ENCODE measurements at places on chromosomes 12 and 14.

DNA sequence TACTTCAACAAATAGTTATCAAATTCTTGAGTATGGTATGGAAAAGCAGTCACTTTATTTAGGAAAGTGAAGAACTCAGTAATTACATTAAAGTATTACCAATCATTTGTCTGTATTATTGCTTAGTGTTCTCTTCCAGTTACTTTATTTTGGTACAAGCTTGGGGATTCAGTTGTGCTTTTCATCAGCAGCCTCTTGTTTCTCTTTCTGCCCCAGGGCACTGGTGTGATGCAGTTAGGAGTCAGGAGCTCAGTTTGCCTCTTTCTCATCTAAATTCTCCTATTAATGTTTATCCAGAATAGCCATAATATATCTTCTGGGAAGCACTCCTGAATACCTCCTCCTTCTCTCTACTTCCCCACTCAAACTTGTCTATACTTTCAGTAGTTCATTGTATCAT, 25.7 kb downstream of the PMCH start:
- DNase-seq = no peak

GRCh38 chr12:65300679-65301349, 22.3 kb downstream of the MSRB3 start:
- no peak for DNase-seq

- DNase-seq = no peak
Measured at GRCh38 chr12:112685321-112685720, 106.2 kb upstream of the RPH3A start.

DNA sequence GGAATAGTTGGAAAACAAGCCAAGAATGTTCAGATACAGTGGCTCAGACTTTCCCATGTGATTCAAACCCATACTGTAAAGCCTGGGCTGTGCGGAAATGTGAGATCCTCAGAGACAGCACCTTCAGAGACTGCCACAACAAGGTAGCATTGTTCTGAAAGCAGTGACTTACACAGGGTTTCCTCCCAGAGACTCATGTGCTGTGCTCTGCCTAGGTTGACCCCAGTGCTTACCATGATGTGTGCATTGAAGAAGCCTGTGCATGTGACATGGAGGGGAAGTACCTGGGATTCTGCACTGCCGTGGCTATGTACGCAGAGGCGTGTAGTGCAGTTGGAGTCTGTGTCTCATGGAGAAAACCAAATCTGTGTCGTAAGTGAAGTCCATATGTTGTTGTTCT, 219.4 kb downstream of the LRRK2 start:
- no peak for DNase-seq

GRCh38 chr12:87812030-87812429, 217.2 kb downstream of the C12orf50 start:
- DNase-seq = no peak

- no peak for DNase-seq
Measured at GRCh38 chr14:103329401-103330347, 4.4 kb upstream of the EIF5 start.

- DNase-seq = no peak
Measured at GRCh38 chr12:130571089-130571488, 145.0 kb downstream of the RIMBP2 start.

DNA sequence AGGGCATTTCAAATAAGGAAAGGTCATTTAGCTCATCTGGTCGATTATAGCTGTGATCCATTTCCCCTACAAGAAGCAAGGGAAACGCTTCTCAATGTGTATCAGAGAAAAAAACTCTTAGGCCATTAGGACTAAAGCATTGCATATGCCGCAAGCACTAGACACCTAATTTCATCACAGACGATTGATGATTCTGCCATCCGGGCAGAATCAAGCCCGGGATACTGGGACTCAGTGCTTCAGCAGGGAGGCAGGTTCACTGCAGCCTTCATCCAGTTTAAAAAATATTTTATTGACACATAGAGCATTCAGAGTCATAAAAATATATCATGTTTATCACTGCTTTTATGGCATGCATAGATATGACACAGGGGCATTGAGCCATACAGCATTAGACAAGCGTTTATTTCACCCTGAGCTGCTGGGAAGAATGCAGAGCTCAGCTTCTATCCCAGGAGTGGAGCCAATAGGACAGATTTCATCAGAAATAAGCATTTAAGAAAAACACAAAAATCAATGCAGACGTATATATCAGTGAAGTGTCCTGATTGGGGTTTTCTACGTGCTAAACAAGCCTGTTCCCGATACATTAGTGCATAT, 806.9 kb downstream of the GALC start:
- no peak for DNase-seq

GRCh38 chr12:15575671-15576541, 213.3 kb downstream of the EPS8 start:
- DNase-seq = no peak

- DNase-seq = no peak
Measured at GRCh38 chr14:86961106-86961716, 1031.8 kb downstream of the GALC start.

DNA sequence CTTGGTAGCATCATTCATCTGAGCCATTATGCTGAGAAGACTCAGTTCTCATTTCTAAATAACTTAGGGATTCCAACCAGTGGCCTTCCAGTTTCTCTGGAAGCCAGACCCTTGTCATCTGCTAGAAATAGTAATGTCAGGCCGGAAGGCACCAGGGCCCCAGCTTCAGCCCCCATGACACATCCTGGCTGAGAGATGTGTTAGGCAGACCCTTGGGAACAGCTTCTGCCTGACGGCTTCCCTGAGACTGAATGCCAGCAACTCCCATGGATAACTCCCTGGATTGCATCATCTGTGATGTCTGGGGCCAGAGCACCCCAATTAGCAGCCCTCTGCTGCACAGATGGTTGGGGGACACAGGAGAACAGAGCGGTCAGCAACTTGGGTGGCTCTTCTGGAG, 583.5 kb upstream of the TBX3 start:
- DNase-seq = no peak

GRCh38 chr12:65196762-65197567, 27.6 kb downstream of the LEMD3 start:
- DNase-seq = no peak

DNA sequence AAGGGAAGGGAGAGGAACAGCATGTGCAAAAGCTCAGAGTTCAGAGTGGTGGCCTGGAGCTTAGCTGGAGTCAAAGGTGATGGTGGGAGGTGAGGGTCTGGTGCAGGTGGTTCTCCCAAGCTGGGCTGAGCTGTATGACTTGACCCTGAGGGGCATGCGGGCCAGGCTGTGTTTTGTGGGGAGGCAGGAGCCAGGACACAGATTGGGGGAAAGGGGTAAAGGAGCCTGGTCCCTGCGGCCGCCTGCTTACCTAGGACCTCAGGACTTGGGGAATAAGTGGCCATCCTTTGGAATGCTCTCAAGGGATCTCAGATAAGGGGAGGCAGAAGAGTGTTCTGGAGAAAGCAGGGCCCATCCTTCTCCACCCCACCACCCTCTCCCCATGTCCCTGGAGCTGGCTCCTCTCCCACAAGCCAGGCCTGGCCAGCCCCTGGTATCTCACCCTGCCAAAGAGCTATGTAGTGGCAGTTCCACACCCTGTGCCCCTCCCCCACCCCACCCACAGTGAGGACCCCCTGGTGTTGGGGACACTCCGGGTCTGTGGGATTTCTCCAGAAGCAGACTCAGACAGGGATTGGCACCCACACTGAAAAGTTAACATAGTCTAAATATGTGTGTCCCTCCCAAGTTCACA, 19.9 kb upstream of the CEP170B start:
- no peak for DNase-seq

- no peak for DNase-seq
Measured at GRCh38 chr12:109645194-109645593, 68.4 kb upstream of the FAM222A start.

DNA sequence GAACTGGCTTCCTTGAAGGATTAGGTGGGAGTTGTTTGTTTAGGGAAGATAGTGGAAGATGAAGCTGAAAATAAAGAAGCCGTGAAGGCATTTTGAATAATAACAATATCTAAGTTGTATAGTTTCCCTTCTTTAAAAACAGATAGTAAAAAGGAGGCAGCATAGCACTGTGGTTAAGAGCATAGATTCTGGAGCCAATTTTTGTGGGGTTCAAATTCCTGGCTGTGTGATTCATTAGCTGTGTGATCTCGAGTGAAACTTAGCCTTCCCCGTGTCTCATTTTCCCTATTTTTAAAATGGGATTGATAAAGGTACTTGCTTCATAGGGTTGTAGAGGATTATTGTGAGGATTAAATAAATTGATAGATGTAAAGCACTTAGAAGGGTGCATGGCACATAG, 104.5 kb downstream of the MYRFL start:
- no peak for DNase-seq

- DNase-seq = no peak
Measured at GRCh38 chr12:117109943-117110635, 10.9 kb upstream of the TESC start.

DNA sequence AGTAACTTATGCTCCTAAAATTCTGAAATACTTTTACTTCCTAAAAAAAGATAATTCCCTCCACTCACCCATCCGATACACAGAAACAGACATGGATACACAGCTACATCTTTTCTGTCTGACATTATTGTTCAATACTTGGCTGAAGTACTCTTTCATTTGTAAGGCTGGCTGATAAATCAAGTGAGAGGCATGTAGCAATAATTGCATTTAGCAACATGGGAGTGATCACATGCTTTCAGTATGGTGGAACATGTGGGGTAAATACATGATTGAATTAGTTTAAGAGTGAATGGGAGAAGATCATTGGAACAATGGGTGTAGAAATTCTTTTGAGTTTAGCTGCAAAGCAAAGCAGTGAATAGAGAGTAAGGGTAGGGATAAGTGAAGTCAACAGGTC, 25.6 kb downstream of the PTPRQ start:
- no peak for DNase-seq

GRCh38 chr14:76780058-76780345, 18.7 kb downstream of the VASH1 start:
- no peak for DNase-seq

DNA sequence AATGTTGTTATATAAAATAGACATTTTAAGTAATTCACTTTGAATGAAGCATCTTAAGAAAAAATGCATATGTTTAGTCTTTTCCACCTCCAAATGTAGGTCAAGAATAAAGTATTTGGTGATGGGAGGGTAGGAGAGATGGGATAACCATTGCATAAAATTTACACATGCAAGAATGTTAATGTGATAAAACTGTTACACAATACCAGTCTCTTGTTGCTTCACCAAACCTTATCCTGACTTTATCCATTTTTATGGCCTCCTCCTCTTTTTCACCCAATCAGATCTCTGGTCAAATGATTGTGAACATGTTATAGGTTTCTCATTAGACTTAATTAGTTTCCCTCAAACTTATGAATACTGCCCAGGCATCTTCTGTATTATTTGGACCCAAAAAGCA, 994.5 kb upstream of the FLRT2 start:
- no peak for DNase-seq

DNA sequence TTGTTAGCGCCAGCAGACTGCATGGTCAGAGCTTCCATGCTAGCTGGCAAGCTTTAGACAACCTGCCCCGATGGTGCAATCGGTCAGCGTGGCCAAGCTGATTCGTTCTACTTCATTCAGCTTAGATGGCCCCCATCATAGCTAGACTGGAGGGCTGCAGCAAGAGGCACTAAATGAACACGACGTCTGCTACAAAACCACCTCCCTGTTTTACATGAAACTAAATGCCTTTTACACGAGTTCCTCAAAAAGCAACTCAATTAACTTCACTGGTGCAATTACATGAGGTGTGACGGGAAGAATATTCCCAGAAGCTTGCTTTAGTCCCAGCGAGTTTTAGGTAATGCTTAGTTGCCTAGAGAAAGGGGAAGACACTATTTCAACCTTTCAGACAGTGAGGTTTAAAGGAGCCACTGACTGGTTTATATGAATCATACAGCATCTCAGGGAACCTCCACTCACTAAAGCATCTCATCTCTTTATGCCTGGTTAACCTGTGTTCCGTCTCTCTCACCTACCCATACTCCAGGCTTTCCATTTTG, 8.4 kb downstream of the NIN start:
- no peak for DNase-seq

DNA sequence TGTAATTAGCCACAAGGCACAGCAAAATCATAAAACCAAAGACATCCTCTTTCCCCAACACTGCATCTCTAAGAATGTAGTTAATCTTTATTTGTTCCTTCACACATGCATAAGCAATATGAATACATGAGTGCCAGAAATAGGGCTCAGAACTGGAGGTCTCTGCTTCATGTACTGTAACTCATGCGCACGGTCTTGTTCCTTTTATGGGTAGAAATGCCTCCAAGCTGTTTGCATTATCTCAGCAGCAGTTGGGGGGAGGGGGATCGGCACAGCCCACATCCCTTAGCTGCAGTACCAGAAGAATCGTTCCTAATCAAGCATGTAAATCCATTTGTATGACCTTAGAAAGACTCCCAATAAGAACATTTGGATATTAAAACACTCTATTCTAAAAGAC, 20.0 kb downstream of the RHOJ start:
- no peak for DNase-seq

GRCh38 chr12:77120156-77121085, 55.1 kb upstream of the E2F7 start:
- DNase-seq = no peak

DNA sequence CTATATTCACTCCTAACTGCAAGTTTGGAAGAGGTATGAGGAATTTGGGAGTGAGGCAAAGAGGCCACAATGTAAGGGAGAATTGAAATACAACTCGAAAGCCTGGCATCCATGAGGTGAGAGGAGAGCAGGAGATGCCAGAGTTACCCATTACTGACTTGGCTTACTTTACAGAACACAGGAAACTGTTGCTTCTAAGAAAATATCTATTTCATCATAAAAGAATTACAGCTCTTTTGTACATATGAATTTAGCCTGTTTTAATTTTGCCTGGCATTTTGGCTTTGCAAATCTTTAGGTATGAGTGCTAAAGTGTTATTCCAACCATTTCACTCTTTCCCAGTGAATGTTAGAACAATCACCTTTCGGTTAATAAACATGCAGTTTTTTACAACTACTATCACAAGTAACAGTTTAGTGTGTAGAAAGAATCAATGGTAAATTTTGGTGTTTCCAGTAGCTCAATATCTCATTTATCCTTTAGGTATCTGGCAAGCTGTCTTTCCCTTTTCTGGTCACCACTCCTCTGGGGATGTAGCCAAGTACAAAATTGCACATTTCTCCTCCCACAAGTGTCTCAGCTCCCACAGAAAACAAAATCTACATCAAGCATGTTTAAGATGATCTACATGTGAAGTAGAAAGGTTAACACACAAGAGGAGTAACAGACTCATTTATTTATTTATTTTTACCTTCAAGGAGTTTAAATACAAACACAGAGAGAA, 196.6 kb upstream of the DCN start:
- DNase-seq = no peak

- no peak for DNase-seq
Measured at GRCh38 chr12:51840966-51841365, 7.6 kb downstream of the FIGNL2 start.

- no peak for DNase-seq
Measured at GRCh38 chr14:34211732-34212131, 250.3 kb downstream of the SPTSSA start.

GRCh38 chr12:67689385-67689784, 40.8 kb downstream of the DYRK2 start:
- DNase-seq = no peak

DNA sequence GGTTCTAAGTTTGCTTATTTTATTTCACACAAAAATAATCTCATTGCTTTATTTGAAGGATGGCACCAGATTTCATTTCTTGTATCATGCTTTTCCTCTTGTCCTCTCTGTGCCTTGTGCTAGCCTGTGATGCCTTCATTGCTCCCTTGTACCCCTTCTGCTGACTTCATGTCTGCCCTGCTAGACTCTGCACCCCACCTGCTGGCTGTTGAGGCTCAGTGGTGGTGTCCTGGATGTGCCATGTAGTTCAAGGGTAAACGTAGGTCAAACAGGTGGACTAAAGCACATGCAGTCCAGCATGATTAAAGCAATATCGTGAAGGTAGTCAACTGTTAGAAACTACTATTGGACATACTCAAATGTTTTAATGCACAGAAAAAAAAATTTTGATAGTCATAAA, 21.6 kb downstream of the MRPS35 start:
- no peak for DNase-seq
